Left renal pelvis (tissue), 4 donors: ENCODE measurements at places on chromosomes 7 and 10.

DNA sequence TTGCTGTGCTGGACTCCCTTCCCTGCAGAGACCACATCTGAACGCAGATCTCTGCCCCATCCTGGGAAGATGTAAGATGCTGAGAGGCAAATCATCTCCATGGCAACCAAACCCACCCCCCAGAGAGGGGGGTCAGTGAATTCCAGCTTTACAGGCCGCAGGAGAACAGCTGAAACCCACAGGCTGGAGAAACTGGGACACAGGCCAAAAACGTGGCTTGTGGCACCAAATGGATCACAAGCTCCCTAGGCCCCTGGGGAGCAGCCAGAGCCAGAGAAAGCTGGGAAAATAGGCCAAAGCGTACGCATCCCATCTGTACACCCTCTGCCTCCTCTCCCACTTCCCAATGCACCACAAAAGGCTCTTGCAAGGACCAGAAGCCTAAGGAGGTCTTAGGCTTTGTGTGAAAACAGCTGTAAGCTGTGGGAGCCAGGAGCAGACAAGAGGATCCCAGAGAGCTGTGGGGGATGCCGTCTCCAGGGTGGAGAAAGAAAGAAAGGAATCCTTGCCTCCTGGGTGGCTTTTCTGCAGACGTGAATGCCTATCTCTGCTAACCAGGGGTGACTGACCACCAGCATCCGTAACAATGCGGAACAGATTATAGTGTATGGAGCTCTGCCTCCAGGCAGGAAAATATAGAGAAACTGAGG is 59.5 kb downstream of the TMEM130 start:
- DNase-seq: no peak

DNA sequence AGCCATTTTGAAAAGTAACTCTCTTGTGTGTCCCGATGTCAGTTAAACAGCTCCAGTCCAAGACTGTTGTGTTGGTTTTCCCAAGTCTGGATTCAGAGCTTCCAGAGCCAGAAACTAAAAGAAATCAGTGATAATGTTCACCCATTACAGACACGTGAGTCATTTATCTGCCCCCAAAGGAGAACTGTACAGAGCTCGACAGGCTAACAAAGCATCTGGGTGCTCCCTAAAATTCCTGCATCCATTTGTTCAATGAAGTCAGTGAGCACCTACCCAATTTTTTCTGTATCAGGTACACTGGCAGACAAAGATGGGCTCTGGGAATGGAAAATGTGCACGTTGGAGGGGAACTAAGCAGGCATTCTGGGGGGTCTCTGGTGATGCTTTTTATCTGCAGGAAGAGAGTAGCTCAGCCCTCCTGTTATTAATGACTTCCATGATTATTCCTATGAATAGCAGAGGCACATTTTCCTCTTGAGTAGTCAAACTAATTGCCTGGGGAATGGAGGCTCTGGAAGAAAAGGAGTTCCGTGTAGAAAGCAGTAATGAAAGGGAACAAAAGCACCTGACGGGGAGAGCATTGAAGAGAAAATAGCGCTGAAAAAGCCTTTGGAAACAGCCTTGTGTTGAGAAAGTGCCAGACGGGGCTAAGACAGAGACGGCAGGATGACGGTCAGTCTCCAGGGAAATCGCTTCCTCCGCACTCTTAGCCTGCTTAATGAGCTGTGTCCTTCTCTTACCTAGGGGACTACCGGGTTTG is 75.3 kb downstream of the GAD2 start:
- no peak for DNase-seq

DNA sequence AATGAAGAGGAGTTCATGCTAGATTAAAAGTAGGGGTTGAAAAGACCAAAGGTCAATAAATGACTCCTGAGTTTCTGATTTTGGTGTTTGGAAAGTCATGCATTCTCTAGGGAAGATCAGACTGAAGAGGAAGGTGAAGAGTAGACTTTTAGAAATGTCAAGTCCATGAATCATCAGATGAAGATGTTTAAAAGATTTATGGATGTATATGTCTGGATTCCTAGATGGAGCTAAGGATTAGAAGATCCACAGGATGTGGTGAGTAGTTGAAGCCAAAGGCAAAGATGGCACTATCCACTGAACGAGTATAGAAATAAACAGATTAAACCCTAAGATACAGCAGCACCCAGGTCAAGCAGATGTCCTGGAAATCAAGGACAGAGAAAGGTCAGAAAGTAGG is 298.5 kb downstream of the GPAM start:
- no peak for DNase-seq

DNA sequence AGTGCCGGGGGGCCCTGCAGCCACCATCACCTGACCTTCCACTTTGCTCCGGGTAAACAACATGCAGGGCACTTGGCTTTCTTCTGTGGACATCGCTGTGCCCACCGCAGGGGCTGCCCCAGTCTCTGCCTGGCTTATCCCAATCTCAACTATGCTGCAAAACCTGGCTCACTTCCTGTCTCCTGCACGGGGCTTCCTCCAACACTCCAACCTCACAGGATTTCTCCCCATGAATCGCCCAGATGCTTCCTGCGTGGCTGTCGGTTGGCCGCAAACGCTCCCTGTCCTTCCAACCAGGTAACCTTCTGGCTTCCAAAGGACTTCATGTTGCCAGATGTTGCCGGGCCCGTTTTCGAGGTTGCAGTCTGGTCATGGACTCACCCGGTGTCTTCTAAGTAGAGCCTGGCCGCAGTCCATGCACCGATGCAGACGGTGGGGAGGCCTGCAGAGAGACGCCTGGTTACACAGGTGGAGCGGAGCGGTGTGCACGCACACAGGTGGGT is 109.0 kb downstream of the VIPR2 start:
- no peak for DNase-seq

DNA sequence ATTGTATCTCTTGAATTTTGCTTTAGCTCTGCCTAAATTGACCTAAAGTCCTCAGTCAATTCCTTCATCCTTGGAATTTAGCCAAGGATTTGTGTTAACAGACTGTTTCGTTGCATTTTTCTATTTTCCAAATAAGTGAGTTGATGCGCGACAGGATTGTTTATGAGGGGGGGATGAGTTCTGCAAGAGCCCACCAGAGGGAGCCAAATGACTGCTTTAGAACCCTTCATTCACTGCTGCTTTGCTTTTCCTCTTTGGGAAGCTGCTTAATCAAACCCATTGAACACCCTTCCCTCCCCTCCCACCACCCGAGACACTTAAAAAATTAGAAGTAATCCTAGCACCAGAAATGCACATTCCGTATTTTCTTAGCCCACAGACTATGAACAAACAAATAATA is 33.7 kb upstream of the PTF1A start:
- DNase-seq: peak; percentile 51

DNA sequence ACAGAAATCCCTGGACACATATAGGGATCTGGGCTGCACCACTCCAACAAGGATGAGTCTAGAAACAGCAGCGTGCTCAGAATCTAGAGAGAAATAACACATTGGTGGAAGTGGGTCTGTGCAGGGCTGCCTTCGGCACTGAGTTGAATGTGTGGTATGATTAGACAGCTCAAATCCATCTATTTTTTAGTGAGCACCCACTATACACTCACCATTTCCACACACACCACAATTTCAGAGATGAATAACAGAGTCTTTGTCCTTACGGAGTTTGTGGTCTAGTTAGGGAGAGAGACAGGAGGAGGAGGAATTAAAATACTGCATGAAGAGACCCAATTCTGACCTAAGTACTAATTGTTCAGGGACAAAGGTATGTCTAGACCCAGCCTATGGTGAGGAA is 44.2 kb downstream of the JAZF1 start:
- no peak for DNase-seq
